ENCODE measurements at places on chromosomes 12 and 14.
A peak's percentile ranks its signal among the peaks of the same experiment; 100 is the strongest.

GRCh38 chr12:41304526-41304925, 116.4 kb downstream of the PDZRN4 start:
- no peak for DNase-seq

- DNase-seq: no peak
These were observed 1080.3 kb downstream of the GALC start for GRCh38 chr14:86912709-86913108.

DNA sequence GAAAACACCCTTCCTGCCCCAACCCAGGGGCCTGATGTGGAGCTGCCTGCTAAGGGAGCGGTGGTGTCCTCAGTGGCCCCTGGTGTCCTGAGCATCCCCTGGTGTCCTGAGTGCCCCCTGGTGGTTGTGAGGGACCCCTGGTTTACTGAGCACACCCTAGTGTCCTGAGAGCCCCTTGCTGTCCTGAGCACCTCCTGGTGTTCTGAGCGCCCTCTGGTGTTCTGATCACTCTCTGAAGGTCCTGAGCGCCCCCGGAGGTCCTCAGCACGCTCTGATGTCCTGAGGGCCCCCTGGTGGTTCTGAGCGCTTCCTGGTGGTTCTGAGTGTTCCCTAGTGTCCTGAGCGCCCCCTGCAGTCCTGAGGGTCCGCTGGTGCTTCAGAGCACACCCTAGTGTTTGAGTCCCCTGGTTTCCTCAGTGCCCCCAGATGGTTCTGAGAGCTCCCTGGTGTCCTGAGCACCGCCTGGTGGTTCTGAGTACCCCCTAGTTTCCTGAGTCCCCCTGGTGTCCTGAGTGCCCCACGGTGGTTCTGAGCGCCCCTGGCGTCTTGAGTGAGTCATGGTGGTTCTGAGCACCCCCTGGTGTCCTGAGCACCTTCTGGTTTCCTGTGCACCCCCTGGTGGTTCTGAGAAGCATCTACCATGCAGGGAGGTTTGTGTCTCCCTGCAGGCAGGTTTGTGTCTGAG, 1004.2 kb downstream of the TMEM121 start:
- no peak for DNase-seq

DNA sequence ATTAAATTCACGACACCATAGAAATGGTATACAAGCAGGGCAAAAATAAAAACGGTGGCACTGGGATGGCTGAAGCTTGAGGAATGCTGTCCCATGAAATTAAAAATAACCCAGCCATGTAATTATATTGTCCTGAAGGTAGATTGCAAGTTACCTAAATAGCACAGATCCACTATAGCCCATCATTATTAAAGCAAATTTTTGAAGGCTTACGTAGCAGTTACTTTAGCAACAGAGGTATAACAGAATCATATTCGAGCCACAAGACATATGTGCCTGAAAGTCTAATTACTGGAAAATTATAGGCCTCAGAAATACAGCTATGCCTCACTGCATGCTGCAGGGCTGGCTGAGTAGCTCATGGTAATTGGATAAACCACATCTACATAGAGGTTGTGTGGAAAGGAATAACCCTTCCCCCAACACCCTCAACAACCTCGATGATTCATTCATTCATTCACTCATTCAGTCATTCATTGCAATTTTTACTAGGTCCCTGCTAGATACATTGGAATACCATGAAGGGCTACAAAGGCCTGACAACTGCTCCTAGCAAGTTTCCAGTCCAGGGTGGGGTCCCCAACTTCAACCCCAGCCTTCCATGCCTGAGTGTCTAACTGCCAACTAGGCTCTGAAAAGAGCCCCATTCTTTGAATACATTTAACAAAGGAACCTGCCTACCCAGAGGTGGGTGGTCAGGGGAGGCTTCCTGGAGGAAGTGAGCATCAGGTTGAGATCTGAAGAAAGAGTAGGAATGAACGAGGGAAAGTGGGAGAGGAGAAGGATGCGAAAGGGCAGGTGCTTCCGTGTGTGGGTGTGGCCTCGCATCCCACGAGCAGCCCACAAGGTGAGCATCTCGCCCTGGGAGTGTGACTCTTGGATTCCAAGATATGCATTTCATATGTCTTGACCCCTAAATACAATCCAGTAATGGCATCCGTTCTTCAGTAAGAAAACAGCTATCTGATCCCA, 18.0 kb upstream of the CMKLR1 start:
- no peak for DNase-seq

- DNase-seq: no peak
These were observed 1226.5 kb downstream of the GALC start for GRCh38 chr14:86766469-86766868.

DNA sequence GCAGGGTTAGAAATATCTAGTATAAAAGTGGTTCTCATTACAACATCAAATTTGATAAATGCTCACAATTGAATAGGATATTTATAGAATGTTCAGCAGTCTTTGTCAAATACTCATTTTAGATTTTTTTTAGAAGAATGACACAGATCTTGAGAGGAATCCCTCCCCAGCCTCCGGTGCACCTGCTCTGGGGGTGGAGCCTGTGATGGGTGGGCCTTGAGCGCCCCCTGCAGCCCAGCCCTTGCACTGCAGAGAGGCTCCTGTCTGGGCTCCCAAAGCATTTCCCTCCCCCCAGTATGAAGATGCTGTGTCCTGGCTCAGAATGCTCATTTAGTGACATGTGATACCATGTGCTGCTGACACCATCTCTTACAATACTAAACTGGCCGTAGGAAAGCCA, 792.3 kb downstream of the TMEM121 start:
- DNase-seq: no peak

- DNase-seq: no peak
These were observed 97.3 kb upstream of the RBM19 start for GRCh38 chr12:114063435-114063834.

DNA sequence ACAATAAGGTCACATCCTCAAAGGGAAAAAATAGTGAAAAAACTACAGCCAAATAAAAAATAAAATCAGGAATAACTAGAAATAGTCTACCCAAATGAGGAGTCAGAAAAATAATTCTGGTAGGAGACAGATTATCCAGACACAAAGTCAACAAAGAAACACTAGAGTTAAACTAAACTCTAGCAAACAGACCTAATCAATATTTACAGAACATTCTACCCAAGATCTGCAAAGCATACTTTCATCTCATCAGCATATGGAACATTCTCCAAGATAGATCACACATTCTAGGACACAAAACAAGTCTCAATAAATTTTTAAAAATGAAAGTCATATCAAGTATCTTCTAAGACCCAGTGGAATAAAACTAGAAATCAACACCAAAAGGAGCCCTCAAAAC, 20.4 kb upstream of the TSPAN8 start:
- no peak for DNase-seq

DNA sequence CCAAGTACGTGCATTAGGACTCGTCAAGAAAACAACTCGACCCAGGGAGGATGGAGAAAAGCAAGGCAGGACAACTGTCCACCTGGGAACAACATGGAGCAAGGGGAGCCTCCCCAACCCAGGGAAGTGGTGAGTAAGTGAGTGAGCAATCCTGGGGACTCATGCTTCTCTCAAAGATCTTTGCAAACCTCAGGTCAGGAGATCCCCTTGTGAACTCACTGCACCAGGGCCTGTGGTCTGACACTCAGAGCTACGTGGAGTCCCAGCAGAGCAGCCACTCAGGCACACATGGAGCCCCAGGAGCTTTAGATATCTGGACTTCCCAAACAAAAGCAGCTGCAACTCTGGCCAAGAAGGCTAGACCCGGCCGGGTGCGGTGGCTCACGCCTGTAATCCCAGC, 12.2 kb upstream of the OR5AU1 start:
- DNase-seq: no peak

DNA sequence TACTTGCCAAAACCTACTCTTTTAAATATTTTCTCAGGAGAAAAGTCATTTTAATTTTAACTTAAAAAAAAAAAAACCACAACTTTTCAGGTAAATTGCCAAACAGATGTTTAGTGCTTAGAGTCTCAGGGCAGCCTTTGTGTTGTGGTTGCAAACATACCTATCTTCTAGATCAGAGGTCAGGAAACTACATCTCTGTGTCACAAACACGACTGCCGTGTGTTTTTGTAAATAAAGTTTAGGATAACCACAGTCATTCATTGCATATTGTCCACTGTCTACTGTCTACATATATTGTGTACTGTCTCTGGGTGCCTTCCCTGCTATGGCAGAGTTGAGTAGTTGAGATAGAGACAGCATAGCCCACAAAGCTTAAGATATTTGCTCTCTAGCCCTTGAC, 48.9 kb downstream of the DYRK2 start:
- no peak for DNase-seq

DNA sequence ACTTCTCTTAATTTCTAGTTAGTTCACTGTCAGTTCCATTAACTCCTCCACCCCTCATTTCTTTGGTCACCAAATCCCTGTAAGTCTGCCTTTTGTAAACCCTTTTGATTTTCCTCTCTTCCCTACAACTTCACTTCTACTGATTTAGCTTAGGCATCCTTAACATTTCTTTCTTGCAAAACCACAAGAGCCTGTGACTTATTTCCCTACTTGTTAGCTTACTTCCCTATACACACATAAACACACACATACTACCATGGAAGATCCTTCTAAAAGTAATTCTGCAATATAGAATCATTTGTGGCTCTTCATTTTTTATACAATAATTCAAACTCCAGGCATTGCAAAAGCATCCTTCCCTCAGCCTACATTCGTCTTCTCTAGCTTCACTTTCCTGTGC, 494.3 kb upstream of the USP15 start:
- no peak for DNase-seq

- no peak for DNase-seq
These were observed 65.4 kb downstream of the FGD6 start for GRCh38 chr12:95151821-95152220.

DNA sequence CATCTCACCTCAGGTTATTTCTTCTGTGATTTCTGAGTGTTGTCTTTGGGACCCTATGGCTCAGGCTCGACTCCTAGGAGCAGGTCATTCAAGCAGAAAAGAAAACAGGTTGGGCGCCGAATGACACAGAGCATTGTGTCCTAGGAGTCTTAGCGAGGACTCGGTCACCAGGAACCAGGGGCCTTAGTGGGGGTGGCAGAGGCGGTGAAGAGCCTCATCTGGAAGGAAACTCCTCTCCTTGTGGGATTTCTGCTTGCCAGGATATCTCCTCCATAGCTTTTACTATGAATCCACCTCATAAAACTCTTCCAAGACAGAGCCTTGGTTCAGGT, 630 bp downstream of the PLEKHH1 start:
- DNase-seq: no peak

- DNase-seq: no peak
These were observed 91.3 kb upstream of the DNM1L start for GRCh38 chr12:32587581-32588495.

DNA sequence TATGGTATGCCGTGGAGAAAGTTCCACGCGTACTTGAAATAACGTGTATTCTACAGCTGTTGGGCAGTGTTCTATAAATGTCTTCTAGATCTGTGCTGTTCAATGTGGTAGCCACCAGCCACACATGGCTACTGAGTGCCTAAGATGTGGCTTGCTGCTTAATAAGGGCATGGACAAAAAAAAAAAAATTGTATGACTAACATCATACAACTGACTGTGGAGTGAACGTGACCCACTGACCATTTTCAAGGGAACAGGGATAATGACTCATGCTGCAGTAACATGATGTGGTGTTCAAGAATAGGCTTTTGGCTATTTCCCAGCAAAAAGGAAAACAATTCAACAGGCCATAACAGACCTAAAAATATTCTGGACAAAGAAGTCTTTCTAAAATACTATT, 13.0 kb downstream of the ATG14 start:
- no peak for DNase-seq

DNA sequence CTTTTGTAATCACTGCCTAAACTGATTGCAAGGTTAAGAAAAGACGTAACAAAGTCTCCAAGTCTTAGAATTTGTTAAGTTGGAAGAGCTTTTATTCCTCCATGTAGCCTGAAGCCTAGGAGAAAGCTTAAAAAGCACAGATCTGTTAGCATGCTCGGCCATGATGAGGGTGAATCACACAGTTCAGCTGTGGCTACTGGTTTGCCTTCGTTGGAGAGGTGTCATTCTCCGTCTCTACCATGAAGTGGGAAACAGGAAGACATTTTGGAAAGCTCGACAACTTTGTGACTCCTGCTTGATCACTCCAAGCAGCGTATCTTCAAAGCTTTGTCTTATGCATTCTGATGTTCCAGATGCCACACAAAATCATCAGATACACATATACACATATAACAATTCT, 27.1 kb downstream of the DCP1B start:
- DNase-seq: no peak

GRCh38 chr12:106389151-106389550, 31.6 kb downstream of the POLR3B start:
- no peak for DNase-seq

GRCh38 chr12:19546611-19547162, 107.4 kb downstream of the AEBP2 start:
- peak; percentile 19 for DNase-seq

GRCh38 chr14:64755781-64756221, 51.6 kb downstream of the PLEKHG3 start:
- no peak for DNase-seq

DNA sequence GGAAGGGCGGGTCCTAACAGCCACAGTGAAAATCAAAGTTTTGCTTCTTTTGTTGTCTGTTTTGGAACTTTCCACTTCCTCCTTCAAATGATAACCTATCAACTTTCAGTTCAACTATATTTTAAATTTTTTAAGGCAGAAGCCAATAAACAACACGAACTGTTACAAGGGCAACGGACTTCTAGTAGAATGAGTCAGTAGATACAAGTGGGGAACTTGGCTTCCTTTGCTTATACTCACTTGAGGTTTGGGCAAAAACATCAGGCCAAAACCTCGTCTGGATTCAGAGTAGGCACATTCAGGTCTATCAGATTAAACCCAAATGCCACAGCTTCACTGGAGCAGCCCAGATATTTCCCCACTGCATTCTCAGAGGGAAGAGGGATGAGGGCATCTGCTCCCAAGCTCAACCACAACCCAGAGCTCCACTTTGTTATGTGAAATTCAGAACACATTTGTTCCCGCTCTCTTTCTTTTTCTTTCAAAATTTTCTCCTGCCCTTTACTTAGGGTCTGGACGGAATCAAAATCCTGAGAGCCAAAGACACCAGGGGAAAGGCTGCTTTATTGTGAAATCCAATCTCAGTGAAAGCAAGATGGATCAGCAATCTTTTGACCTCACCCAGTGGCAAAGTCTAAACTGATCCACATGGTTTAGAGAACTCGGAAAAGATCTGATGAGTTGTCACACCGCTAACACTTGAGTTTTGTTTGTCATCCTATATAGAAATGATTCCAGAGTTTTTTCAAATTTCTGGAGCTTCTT, 152.5 kb upstream of the BTG1 start:
- DNase-seq: no peak

GRCh38 chr12:94167756-94168416, 19.5 kb downstream of the PLXNC1 start:
- DNase-seq: no peak

All from left renal pelvis (tissue), 4 donors.